Astrocyte of the spinal cord (primary cell): ENCODE measurements at places on chromosomes 2 and 18.

- DNase-seq, result no peak
These were observed 447 bp downstream of the TRAF3IP1 start for GRCh38 chr2:238320648-238321281.

- DNase-seq, result no peak
These were observed 14.8 kb downstream of the ZAP70 start for GRCh38 chr2:97728091-97728731.

GRCh38 chr2:206378835-206379234 is 64.5 kb upstream of the ADAM23 start:
- peak; percentile 8 for DNase-seq

GRCh38 chr2:241869087-241869961 is at the start of gene RTP5:
RTP5 (plus strand) TSS chr2:241869729; CDS start chr2:241869757, 28 bp downstream.
- no peak for DNase-seq

DNA sequence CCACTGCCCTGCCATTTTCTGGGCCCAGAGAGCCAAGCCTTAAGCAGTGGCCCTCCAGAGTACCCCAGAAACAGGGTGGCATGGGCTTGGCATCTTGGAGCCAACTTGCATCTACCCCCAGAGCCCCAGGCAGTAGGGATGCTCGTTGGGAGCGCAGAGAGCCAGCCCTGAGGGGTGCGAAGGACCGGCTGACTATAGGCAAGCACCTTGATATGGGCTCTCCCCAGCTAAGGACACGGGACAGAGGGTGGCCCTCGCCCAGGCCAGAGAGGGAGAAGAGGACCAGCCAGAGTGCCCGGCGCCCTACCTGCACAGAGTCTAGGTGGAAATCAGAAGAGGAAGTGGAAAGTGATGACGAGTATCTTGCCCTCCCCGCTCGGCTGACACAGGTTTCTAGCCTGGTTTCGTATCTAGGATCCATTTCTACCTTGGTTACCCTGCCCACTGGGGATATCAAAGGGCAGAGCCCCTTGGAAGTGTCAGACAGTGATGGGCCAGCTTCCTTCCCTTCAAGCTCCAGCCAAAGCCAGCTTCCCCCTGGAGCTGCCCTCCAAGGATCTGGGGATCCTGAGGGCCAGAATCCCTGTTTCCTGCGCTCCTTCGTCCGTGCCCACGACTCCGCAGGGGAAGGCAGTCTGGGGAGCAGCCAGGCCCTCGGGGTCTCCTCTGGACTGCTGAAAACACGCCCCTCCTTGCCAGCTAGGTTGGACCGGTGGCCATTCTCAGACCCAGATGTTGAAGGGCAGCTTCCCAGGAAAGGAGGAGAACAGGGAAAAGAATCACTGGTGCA is 16.2 kb downstream of the CEP68 start:
- no peak for DNase-seq

DNA sequence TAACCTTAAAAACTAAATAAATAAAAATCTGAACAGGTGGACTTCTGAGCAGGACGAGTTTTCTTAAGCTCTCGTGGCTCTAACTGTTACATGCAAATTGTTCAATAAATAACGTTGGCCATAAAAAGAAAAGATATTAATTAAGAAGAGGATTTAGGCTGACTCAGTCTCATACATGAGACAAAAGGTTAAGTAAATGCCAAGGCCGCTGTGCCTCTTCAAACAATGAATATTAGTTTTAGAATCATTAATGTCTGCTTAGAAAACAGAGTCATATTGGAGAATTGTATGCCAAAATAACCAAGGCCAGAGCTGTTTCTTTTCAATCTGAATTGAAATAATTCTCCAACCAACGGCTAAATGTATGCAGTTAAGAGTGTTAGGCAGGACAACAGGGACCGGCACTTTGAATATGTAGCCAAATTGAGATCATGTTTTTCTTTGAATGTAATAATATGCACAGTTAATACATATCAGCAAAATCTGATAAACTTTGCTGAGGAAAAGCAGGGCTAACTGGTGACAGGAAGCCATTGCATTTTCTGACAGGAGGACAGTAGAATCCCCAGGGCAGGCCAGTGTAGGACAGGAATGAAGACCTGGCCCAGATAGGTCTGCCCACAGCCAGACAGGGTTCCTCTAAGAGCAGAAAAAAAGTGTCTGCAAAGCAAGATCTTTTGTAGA is 1041.4 kb upstream of the FANCL start:
- no peak for DNase-seq

GRCh38 chr18:26840965-26841364 is 24.5 kb downstream of the AQP4 start:
- DNase-seq, result no peak
